ENCODE measurements at places on chromosomes 12 and 14. TPM values are rescaled to one million over a fixed set of nuclear protein-coding genes. Genes with fewer than 3 reads are reported as not detected.

The TMEM179 gene
- total RNA-seq = 9.4 TPM

DNA sequence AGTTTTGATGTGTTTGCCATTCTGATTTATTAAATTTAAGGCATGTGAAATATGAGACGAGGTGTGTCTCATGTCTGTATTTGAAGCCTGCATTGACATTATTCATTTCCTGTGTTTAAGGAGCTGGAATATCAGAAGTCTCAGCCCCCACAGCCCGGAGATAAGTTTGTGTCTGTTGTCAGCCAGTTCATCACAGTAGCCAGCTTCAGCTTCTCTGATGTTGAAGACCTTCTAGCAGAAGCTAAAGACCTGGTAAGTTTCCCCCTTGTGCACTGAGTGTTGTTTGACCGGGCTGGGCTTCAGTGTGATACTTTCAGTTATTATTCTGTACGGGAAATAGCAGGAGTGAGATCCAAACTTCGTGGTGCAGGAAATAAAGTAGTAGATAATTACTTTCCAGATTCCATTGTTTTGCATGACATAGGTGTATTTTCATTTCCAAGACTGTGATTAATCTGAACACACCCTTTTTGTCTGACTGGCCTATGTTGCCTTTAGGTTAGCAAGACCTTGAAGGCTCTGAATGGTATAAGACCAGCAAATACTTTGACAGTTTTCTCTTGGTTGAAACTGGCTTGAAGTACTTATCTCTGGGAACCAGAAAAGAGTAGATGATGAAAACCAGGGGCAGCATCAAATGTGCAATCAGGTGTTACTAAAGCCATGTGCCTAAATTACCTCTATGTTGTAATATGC, 101.5 kb downstream of the GPR135 start:
- H3K36me3 ChIP-seq = peaks cover 14% of the 10 kb centered on the region
- no peak overlapping the region for H3K27ac ChIP-seq
- DNase-seq = no peak
- H3K4me3 ChIP-seq = no peak overlapping the region
- peaks cover 8% of the 10 kb centered on the region for H3K4me1 ChIP-seq

- no peaks in the 10 kb centered on the region for H3K27me3 ChIP-seq
- H3K36me3 ChIP-seq = no peaks in the 10 kb centered on the region
- H3K4me3 ChIP-seq = no peak overlapping the region
- H3K4me1 ChIP-seq = peaks cover 11% of the 10 kb centered on the region
- no peak for DNase-seq
Measured at GRCh38 chr12:124868252-124869058, 4.8 kb upstream of the SCARB1 start.

- peak; percentile 53 for DNase-seq
- no peak overlapping the region for H3K4me3 ChIP-seq
- H3K4me1 ChIP-seq = no peaks in the 10 kb centered on the region
- no peaks in the 10 kb centered on the region for H3K36me3 ChIP-seq
Measured at GRCh38 chr14:88348546-88348945, 25.5 kb upstream of the KCNK10 start.

GRCh38 chr14:48890333-48890732, 695.8 kb downstream of the RPS29 start:
- no peak overlapping the region for H3K4me3 ChIP-seq
- DNase-seq = no peak
- H3K4me1 ChIP-seq = no peaks in the 10 kb centered on the region
